Memory B cell (primary cell): ENCODE measurements at places on chromosomes 4 and X.

GRCh38 chr4:2924765-2925301 lies 38.4 kb downstream of the NOP14 start:
- DNase-seq: no peak

DNA sequence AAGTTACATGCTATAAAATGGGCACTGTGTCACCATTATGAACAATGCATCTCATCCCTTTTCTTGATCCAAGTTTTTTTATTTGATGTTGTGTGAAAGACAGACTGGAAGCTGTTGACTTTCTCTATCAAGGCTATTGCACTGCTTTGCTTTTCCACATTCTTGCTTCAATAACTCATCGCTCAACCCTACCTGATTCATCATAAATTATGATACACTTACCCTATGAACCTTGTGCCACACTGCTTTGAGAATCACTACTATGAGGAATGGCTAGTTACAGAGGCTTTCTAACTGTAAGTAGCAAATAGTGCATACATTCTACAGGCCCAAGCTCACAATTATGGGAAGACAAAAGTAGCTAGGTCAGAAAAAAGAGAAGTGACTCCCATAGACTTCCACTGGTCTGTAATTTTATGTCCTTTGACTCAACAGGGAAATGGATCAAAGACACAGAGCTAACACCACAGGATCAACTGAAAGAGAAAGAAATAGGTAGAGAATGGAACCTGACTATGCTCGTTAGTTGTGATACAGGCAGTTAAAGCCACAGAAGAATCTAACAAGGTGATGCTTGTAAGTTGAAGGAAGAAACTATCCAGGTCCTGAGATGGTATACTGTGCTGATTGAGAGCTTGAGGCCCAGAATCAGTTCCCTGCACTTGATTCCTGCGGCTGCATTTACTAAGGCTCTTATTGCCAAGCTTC lies 163.5 kb downstream of the PPP3CA start:
- DNase-seq: no peak

GRCh38 chr4:143598816-143599215 lies 85.3 kb downstream of the SMARCA5 start:
- no peak for DNase-seq

- no peak for DNase-seq
These were observed 1031.9 kb downstream of the ADGRL3 start for GRCh38 chr4:62231994-62232393.

GRCh38 chr4:94357624-94358023 lies 15.0 kb upstream of the HPGDS start:
- no peak for DNase-seq

GRCh38 chr4:96352051-96352517 lies 512.2 kb downstream of the PDHA2 start:
- DNase-seq: no peak

- no peak for DNase-seq
These were observed 24.2 kb downstream of the CHST7 start for GRCh38 chrX:46597771-46598170.
